ENCODE measurements at places on chromosomes 4 and X.

DNA sequence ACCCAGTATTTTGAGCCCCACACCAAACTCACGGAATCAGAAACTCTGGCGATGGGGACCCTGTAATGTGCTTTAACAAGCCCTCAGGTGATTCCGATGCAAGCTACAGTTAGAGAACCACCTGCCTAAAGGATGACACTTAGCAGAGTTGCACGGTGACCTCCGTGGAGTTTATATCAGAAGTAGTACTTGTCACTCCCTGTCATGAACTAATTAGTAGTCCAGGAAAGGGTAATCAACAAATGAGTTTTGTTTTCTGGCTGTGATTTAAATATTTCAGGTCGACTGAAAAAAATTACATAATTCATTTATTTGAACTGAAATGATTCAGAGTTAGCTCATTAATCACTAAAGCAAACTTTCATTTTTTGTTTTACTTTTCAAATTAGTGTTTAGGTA lies 56.4 kb downstream of the TMA16 start:
- no peak for DNase-seq

GRCh38 chrX:9362363-9362928 lies 102.4 kb upstream of the TBL1X start:
- no peak for DNase-seq

GRCh38 chrX:132094164-132094563 lies 33.7 kb downstream of the FRMD7 start:
- no peak for DNase-seq

- DNase-seq, result no peak
These were observed 74.2 kb downstream of the BEND4 start for GRCh38 chr4:42078184-42078801.

DNA sequence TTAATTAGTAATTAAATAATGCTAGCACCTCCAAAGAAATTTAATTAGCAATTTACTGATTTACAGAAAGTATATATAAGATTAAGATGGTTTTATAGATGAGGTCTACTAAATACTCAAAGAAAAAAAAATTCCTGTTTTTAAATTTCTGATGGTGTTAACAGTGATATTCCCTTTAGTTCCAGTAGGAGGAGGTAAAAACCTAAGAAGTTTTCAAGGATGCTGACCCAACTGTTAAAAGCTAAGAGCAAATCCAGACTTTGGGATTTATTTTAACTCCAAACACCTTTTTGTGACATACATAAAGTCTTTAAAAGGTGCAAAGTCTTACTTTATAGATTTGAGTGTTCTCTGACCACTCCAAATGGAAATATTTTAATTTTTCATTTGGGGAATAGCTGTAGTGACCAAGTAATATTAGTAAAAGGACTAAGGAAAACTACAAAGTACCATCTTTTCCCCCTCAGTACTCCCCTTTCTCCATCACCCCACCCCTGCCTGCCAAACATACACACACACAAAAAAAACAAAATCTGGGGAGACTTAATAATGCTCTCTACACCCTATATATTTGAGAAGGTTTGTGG lies 34.2 kb upstream of the CSN1S1 start:
- no peak for DNase-seq
